ENCODE measurements at places on chromosomes 11 and 22. TPM values are rescaled to one million over a fixed set of nuclear protein-coding genes. Genes with fewer than 3 reads are reported as not detected.

The SNRPD3 gene
- 136 TPM for total RNA-seq

The HARBI1 gene
- 6.7 TPM for total RNA-seq

The MPPED2 gene
- not detected for total RNA-seq

DNA sequence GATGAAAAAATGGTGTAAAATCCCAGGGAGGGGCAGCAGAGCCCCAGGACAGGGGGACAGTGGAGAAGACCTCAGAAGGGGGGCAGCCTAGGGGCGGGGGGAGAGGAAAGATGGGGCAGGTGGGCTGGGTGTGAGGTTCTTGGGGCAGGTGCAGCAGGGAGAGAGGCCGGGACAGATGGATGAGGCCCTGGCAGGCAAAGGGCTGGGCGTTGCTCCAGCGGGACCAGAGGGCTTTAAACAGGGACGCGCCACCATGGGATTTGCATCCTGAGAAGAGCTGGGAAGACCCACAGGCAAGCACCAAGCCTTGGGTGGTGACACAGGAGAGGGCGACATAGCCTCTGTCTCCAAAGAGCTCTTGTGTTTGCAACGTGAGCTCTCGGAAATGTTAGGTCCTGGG is 1342.8 kb downstream of the TBC1D22A start:
- no peak for DNase-seq
- H3K27me3 ChIP-seq, result peaks cover 30% of the 10 kb centered on the region
- H3K27ac ChIP-seq, result no peak overlapping the region
- H3K4me3 ChIP-seq, result no peak overlapping the region

DNA sequence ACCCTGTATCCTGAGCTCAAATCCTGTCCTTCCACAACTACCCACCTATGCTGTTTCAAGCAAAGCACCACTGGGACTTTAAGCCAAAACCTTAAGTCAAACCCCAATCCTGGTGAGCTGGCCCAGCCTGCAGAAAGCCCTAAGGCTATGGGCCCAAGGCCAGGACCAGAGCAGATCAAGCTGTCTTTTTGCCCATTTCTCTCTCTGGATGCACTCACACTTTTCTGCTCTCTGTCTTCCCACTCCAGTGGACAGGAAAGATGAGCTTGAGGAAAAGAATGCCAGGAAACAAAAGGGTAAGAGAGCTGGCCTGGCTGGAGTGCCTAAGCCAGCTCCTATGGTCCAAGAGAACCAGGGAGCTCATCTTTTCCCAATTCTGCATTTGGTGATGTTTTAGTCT is 284.3 kb upstream of the ISX start:
- no peak for DNase-seq
- no peak overlapping the region for H3K4me3 ChIP-seq
- no peaks in the 10 kb centered on the region for H3K27me3 ChIP-seq
- H3K36me3 ChIP-seq, result no peaks in the 10 kb centered on the region
- H3K27ac ChIP-seq, result no peak overlapping the region

DNA sequence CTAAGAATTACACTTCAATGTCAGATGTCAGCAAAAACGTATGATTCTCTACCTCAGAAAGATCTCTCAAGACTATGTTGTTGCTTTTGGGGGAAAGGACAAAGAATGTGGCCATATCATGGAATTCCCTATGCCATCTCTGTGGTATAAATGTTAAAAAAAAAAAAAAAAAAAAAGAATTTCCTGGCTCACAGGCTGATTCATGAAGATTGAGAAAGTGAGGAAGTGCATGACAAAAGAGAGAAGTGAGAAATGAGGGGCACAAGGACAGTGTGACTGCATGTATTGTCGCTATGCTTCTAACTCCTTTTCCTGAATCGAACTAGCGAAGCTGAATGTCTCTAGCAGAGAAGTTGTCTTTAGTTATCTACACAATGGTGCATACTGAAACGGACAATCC is 80.6 kb upstream of the CARD18 start:
- H3K4me3 ChIP-seq, result no peak overlapping the region
- DNase-seq, result no peak
- H3K4me1 ChIP-seq, result no peaks in the 10 kb centered on the region

DNA sequence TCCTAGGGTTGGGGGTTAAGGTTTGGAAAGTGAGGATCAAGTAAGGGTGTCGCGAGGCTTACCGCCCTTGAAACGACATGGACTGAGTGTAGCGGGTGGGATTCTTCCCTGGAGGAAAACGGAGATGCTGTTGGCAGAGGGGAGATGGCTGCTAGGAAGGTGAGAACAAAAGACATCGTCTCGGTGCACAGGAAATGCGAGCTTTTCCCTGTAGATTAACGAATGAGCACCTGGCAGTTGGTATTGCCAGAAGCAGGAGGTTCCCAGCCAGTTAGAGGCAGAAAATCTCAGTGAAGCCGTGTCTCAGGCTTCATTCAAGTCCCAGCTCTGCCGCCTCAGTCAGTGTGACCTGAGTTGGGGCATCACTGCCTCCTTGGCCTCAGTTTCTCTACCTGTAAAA is 1.4 kb upstream of the LHFPL7 start:
- H3K4me3 ChIP-seq, result no peak overlapping the region
- H3K27ac ChIP-seq, result no peak overlapping the region
- H3K36me3 ChIP-seq, result no peaks in the 10 kb centered on the region
- H3K4me1 ChIP-seq, result peaks cover 23% of the 10 kb centered on the region
- H3K27me3 ChIP-seq, result peaks cover 33% of the 10 kb centered on the region

DNA sequence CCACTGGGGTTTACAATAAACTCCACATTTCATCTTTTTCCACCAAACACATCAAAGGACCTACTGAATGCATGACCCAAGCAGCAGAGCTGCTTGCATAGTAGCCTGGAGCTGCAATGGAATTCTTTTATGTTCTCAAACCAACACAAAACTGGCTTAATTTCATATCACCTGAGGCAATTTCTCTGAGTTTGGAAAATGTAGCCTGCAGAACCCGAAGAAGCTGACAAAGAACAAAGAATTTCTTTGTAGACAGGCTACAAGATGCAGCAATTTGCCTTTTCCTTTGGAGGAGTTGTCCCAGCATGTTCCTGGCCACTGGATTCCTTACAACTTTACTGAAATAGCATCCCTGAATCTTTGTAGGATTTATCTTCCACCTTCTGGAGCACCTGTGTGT is 5.5 kb upstream of the TECTA start:
- no peak overlapping the region for H3K27ac ChIP-seq
- H3K27me3 ChIP-seq, result no peaks in the 10 kb centered on the region
- H3K4me1 ChIP-seq, result peaks cover 3% of the 10 kb centered on the region

- DNase-seq, result no peak
- H3K36me3 ChIP-seq, result no peaks in the 10 kb centered on the region
- peaks cover 6% of the 10 kb centered on the region for H3K4me1 ChIP-seq
- H3K27me3 ChIP-seq, result peaks cover 7% of the 10 kb centered on the region
- no peak overlapping the region for H3K4me3 ChIP-seq
- no peak overlapping the region for H3K27ac ChIP-seq
These were observed 17.5 kb downstream of the ADM start for GRCh38 chr11:10322401-10322800.
